Suppressor macrophage treated with lipopolysaccharide for 1 hour (primary cell): ENCODE measurements at places on chromosomes 1 and 21.

DNA sequence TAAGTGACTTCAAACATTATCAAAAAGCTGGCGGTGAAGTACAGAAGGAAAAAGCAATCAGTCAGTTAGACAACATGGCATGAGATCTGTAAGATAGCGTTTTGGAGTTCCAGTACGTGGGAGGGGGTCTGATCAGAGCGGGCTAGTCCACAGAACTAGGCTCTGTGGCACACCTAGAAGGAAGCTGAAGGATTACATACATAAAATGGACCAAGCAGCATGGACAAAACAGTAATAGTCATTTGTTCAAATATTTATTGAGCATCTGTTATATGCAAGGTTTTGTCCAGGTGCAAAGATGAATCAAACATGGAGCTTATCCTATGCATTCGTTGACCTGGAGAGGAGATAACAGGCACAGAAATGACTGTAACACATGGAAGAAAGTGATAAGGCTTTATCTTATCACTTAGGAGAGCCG lies 22.9 kb upstream of the PLA2G2E start:
- no peak for DNase-seq

DNA sequence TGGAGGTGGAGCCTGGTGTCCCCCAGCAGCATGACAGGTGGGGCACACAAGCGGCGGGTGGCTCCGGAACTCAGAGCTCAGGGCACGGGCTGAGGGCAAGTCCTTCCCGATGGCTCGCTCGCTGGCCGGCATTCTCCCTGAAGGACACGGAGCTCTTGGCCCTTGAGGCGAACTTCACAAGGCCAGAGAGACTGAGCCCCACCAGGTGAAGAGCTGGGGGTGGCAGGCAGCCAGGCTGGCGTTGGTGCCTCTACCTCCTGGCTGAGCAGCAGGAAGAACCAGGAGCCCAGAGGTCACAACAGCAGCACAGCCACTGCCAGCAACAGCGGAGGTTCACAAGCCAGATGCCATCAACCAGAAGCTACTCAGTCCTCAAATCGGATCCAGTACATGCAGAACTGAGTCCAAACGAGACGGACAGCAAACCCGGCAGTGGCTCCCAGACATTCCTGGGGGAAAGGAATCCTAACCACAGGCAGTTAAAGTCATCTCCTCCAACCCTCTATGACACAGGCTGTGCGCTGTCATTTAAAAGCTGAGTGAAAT lies 54.1 kb downstream of the NPHP4 start:
- DNase-seq: no peak

DNA sequence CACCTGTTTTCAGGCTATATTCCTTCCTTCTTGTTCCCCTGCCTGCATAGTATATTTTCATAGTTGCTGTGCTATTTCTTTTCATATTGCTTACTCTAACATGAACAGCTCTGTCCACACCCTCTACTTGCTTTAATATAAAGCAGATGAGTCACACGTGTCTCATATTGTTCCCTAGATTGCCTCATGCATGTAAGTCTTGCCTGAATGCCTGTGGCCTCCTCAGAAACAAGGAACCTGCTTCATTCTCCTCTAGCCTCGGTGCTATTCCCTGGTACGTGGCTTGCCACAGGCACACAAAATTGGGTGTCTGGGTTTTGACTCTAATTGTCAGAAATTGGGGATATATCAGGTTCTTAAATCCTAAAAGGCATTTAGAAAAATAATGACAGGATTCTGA lies 16.5 kb upstream of the PKP1 start:
- peak; percentile 57 for DNase-seq

DNA sequence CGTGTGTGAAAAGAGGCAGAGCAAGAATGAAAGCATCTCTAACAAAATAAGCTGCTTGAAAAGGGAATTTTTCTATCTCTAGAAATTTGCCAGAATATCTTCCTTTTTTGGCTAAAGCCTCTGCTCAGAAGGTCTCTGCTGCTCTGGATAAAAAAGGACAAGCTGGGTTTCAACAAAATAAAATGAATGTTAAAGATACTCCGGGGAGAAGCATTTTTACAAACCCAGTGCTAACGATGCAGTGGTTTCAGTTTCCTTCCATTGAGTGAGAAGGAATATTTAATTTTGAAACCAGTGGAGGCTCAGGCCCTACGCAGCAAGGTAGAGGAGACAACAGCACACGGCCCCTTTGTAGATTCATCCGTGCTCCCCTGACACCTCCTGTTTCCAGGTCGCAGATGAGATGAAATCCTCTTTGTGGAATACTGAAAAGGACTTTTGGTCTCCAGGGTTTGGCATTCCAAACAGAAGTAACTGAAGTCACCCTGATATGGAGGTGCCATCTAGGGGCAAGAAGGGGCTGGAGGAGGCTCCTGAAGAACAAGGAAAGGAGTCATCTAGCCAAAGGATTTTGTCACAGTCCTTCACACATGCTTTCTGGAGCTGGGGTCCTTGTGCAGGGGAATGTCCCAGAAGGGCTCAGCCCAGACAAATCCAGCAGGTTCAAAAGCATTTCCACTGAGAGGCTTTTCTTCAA lies 65.7 kb upstream of the SYT6 start:
- DNase-seq: no peak

DNA sequence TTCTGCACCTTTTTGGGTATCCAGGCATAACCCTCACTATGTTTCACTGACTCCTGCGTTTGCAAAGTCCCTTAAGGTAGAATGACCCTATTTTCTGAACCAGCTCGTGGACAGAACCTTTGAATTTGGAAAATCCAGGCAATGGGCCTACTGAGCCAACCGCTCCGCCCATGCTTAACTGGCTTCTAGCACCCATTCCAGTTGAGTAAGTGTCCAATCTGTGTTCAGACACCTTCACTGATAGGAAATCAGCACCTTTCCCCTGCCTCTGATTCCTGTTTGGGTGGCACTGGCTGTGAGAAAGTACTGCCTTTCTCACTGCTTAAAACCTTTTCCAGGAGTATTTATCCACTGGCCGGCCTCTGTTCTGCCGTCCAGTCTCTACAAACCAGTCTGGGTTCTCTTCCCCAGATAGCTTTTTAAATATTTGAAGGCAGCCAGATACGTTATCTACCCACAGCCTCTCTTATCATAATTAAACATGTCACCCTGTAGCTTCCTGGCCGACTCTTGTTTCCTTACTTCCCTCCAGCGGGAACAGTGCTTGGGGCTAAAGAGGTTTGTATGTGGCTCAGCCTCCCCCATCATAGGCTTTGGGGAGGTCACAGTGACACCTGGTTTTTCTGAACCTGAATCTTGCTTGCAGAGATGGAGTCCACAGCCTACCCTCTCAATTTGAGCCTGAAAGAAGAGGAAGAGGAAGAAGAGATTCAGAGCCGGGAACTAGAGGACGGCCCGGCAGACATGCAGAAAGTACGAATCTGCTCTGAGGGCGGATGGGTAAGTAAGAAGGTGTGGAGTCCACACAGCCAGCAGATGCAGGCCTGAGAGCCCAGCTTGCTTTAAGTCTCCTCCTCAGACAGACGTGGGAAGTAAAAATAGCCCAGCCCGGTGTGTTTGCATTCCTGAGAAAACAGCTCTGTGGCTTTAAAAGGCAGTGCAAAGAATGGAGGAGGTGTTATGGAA lies 1.3 kb downstream of the POGK start:
- peak; percentile 28 for DNase-seq

DNA sequence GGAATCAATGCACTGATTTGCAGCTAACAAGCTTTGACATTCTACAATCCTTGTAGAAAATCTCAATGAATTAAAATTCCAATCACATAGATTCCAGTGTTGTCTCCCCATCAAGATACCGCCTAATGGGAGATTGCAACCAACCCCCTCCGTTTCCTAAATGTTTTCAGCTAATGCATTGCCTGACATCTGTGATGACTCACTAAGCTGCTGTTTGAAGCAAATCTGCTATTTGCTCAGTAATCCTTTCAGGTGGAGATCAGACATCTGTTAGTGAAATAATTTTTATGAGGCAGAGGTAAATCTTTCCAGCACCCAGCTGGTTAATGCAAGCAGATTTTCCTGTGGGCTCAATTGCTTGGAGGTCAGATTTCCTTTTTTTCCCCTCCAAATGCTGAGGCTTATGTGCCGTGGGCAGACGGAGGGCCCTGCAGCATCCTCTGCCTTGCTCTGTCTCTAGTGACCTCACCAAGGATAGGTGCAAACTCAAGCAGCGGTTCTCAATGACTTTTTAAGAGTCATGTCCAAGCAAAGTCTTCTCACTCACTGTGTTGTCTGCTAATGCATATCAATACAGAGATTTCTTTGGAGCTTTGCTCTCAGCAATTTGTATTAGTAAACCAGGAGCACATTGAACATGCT lies 91.1 kb upstream of the RAB3GAP2 start:
- DNase-seq: no peak

DNA sequence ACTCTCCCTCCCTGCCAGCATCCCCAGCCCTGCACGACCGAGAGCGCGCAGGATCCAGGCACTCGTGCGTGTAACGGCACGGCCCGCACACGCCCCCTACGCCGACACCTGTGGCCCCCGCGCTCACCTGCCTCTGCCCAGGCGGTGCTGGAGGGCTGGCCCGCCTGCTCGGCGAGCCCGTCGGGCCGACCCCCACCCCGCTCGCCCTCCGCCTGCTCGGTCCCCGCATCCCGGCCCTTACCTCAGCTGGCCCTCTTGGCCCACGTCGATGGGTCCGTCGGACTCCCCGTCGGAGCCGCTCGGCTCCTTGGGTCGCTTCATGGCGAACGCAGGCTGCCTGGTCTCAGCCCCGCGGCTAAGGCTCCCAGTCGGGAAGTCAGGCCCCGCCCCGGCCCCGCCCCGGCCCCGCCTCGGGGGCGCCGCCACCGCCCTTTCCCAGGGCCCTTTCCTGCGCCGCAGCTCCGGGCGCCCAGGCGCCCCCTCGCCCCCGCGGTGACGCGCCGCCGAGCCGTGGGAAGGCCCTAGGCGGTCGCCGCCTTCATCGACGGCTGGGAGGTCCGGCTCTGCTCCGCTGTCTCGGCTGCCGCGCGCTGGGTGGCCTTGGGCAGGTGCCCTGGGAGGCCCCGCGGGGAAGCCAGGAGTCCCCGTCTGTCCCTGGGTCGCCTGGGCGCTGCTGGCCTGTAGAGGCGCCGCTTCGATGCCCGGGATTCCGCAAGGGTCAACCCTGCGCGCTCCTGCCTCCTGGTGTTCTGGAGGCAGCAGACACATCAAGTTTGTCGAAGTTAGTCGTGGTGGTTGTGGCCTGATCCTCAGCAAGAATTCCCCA lies at the start of gene HEYL:
TSS of gene HEYL (minus strand) at position 339 of the 826 bp plus-strand sequence. CDS start at position 321, 18 bp downstream.
- DNase-seq: peak; percentile 81

- no peak for DNase-seq
These were observed 171.9 kb downstream of the COL24A1 start for GRCh38 chr1:85984636-85985035.

DNA sequence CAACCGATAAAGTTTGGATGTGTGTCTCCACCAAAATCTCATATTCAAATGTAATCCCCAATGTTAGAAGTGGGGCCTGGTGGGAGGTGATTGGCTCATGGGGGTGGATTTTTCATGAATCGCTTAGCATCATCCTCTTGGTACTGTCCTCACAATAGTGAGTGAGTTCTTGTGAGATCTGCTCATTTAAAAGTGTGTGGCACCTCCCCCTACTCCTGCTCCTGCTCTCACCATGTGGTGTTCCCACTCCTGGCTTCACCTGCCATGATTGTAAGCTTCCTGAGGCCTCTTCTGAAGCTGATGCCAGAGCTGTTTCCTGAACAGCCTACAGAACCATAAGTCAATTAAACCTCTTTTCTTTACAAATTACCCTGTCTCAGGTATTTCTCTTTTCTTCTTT lies 28.2 kb upstream of the PRDX6 start:
- no peak for DNase-seq

- DNase-seq: no peak
These were observed 89.1 kb upstream of the KCNK2 start for GRCh38 chr1:214993419-214993818.

DNA sequence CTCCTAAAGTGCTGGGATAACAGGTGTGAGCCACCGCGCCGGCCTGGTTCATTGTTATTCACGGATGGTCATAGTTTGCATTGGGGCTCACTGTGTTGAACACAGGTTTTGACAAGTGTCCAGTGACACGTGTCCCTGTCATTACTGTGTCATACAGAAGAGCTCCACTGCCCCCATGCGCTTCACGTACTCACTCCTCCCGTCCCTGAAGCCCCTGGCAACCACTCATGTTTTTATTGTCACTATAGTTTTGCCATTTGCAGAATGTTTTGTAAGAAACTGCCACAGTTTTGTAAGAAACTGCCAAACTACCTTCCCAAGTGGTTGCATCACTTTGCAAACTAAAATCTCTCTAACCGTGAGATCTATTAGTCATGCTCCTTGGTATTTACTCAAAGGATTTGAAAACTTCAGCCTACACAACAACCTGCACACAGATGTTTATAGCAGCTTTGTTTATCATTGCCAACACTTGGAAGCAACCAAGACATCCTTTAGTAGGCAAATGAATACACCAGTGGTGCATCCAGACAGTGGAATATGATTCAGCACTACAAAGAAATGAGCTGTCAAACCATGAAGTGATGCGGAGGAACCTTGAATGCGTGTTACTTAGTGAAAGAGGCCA lies 163.2 kb upstream of the COL6A1 start:
- DNase-seq: no peak

- DNase-seq: peak; percentile 98
These were observed at the start of gene NDUFS2 for GRCh38 chr1:161201836-161202712. TSS of gene NDUFS2 (plus strand) at chr1:161202367. CDS start at chr1:161202386, 19 bp downstream.

- peak; percentile 30 for DNase-seq
These were observed 8.7 kb downstream of the RUNX3 start for GRCh38 chr1:24921412-24921811.

GRCh38 chr1:6800745-6801144 lies 15.5 kb downstream of the CAMTA1 start:
- peak; percentile 80 for DNase-seq
